ENCODE measurements at places on chromosomes 5 and 9. TPM values are rescaled to one million over a fixed set of nuclear protein-coding genes. Genes with fewer than 3 reads are reported as not detected.

Gene F2RL1
- 1.2 TPM for total RNA-seq

Gene MEIKIN
- total RNA-seq = 4.0 TPM

- no peak for DNase-seq
These were observed 12.4 kb downstream of the IPPK start for GRCh38 chr9:92657296-92658094.

DNA sequence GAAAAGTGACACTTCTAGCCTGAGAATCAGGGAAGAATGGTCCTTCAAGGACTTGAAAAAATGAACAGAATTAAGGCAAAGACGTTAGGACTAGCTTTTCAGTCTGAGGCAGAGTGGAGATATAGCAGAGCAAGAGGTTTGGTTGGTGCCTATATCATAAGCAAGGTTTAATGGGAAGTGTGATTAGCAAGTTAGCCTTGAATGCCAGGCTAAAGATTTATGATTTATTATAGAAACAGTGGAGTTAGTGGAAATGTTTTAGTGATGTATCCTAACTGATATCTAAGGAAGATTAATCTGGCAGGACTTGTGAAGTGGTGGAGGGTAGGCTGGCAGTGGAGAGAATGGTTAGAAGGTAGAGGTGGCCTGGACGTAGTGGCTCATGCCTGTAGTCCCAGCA is 7.0 kb downstream of the F2RL2 start:
- DNase-seq = no peak

Gene CARD6
- total RNA-seq = 2.2 TPM

DNA sequence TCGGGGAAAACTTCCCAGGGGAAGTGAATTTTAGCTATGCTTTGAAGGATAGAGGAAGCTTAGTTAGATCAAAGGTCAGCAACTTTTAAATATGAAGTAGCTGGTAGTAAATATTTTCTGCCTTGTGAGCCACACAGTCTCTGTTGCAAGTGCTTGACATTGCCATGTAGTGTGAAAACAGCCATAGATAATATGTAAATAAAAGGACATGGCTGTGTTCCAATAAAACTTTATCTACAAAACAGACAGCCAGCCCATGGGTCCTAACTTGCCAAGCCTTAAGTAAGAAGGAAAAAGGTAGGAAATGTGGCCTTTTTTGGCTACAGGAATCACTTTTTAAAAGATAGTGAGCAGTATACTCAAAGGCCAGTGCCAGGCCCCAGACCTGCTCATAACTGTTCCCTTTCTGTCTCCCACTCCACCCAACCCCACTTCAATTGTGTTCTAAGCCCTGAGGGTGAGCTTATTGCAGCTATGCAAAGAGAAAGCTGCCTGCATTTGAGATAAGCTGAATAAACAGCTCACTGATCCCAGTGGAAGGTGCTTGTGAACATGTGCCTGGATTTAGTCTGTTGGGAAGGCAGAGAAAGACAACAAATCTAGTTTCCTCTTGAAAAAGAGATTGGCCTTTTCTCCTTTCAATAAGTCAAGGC is 113.0 kb upstream of the TRIM32 start:
- no peak for DNase-seq

Gene GRIA1
- 112 TPM for total RNA-seq

DNA sequence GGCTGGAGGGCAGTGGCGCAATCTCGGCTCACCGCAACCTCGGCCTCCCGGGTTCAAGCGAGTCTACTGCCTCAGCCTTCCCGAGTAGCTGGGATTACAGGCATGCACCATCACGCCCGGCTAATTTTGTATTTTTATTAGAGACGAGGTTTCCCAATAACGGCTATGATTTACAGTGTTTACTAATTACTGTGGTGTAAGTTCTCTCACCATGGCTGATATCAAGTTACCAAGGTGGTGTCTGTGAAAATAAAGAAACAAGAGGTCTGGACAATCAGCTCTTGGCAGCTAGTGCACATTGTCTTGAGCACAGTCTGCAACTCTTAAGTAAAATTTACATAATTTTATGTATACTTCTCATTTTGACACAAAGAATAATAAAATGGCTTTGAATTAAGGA is 385.5 kb upstream of the COX7C start:
- DNase-seq = no peak

Gene NTRK2
- 476 TPM for total RNA-seq

DNA sequence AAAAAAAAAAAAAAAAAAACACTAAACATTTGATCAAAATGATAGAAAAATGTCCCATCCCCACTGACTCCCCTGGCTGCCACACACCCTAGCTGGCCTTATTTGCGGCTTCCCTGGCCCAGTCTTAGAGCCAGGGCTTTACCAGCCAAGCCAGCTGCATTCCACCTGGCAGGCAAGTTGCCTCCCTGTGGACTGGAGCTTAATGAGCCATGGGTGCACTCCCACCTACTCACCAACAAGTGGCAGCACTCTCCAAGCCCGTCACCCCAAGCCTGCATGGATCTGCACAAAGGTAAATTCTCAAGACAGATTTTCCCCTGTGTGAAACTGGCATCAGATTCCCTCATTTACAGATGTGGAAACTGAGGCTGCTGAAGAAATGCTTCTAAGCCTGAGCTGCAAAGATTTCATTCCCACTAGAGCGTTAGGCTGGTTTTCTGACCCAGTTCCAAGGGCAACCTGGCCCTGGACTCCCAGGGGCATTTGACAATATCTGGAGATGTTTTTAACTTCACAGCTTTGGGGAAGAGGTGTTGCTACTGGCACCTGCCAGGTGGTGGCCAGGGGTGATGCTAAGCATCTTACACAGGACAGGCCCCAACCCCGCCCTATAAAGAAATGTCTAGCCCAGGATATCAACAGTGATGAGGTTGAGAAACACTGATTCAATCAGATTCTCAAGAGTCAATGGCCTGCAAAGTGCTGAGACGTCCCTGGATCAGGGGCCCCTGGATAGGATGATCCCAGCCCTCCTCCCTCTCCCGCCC is 21.9 kb upstream of the VDAC1 start:
- no peak for DNase-seq

GRCh38 chr9:82332018-82332773 is 343.6 kb downstream of the SPATA31D1 start:
- DNase-seq = no peak

- no peak for DNase-seq
These were observed 30.8 kb downstream of the MTAP start for GRCh38 chr9:21833090-21833801.

Gene PAIP2
- total RNA-seq = 169 TPM

- DNase-seq = peak; percentile 77
These were observed 30.0 kb downstream of the LCP2 start for GRCh38 chr5:170267431-170268152.

DNA sequence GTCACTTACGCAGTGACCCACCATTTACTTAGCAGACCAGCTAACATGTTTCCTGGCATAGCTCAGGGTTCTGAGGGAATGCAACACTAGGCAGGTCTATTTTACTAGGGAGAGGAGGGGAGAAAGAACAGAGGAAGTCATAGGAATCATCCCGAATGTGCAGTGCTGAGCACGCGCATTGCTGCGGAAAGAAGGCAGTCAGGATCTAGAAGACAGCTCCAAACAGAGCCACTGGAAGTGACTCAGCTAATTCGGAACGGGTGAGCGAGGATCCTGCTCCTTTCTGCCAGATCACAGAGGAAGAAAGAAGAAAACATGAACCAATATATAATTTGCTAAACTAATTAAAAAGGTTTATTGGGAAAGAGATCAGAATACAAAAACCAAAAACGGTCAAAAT is 339.8 kb downstream of the EFNA5 start:
- no peak for DNase-seq

GRCh38 chr9:106587042-106587441 is 275.9 kb upstream of the ZNF462 start:
- DNase-seq = no peak

Gene TICAM2
- 5.6 TPM for total RNA-seq

DNA sequence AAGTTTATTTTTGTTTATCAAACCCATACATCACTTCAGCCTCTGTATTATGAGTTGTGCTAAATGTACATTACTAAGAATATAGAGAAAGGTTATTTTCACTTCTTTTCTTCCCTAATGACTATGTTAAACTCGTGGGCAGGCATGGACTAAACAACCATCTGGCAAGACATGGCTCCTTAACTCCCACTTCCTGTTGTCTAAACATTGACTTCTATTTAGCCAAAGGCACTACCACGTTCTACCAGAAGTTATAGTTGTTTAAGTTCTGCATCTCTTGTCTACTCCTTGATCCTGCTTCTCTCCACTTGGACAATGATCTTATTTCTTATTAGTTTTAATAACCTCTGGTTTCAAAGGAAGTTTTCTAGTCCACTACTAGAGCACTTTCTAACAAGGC is 136.1 kb downstream of the MACIR start:
- no peak for DNase-seq

Data from dorsolateral prefrontal cortex (tissue), 122 donors.